ENCODE measurements at places on chromosomes 2 and 18. TPM values are rescaled to one million over a fixed set of nuclear protein-coding genes. Genes with fewer than 3 reads are reported as not detected.
A peak's percentile ranks its signal among the peaks of the same experiment; 100 is the strongest.

Gene NTSR2
- total RNA-seq: not detected

Gene POTEI
- total RNA-seq: 3.2 TPM

Gene SGO2
- 1.9 TPM for total RNA-seq

Gene CFC1
- not detected for total RNA-seq

Gene CIAO1
- total RNA-seq: 77.0 TPM

Gene PLGLB2
- total RNA-seq: 0.26 TPM

Gene TNFRSF11A
- 1.8 TPM for total RNA-seq

Gene KLHL30
- 29.0 TPM for total RNA-seq

GRCh38 chr2:20663196-20664070, 3.5 kb upstream of the GDF7 start:
- no peak for DNase-seq

DNA sequence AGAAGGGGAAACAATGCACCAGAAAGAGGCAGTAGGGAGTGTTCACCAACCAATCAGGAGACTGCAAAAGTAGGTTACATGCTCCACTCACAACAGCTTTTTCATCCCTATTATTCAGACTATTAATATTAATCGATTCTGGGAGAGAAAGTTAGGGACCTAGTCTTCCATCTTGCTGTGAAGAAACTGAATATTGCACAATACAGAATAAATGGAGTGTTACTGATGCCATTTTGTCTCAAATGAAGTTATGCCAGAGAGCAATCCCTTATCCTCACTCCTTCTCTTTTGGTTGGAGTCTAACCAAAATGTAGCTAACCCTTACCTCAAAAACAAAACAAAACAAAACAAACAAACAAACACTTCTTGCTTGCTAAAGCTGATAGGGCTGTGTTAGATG, 1120.9 kb upstream of the GYPC start:
- DNase-seq: no peak

- no peak for DNase-seq
Observed at GRCh38 chr2:58865436-58865835, 624.3 kb upstream of the FANCL start.

DNA sequence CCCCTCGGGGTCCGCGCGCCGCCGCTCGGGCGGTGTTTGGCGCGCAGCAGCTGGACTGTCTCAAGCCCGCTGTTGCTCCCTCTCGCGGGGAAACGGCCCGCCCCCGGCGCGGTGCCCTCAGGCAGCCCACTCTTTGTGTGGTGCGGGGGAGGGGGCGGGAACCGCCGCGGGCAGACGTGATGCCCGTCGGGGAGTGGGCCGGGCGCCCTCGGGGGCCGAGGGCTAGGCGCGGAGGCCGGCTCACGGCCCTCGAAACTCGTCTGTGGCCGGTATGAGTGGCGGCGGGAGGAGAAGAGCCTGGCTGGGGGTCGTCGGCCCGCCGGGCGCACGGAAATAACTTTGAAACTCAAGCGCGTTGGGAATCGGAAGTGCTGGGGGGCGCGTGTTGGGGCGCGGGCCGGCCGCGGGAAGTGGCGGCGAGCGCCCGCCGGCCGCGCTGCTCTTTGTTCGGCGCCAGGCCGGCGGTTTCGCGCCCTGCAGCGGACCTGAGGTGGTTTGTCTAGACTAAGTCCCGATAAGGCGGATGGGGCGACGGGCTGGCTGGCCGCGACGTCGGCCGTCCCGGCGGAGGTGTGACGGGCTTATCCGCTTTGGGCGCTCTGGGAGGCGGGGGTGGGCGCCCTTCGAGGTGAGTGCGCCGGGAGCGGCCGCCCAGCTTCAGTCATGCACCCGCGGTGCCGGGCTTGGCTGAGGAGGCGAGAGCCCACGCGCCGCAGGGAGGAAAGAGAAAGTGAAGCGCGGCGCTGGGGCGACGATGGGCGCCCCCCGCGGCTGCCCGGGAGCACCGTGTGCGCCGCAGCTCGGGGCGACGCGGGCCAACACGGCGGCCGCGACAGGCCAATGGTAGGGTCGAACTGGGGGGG, 679 bp downstream of the PTMA start:
- no peak for DNase-seq

DNA sequence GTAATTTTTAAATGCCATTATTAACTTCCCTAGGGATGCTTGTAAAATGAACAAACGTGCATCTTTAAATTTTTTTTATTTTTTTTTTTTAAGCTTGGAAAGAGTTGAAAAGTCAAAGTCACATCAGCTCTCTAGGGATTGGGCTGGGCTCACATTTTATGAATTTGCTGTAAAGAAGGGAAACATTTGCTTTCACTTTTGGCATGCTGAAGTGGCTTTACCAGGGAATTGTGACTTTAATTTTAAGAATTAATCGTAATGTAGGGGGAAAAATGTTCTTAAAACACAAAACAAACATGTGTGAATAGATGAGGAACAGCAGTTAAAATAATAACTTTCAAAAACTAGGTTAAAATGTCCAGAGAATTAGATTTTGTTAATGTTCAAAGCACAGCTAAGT, 123.0 kb downstream of the AGAP1 start:
- no peak for DNase-seq

DNA sequence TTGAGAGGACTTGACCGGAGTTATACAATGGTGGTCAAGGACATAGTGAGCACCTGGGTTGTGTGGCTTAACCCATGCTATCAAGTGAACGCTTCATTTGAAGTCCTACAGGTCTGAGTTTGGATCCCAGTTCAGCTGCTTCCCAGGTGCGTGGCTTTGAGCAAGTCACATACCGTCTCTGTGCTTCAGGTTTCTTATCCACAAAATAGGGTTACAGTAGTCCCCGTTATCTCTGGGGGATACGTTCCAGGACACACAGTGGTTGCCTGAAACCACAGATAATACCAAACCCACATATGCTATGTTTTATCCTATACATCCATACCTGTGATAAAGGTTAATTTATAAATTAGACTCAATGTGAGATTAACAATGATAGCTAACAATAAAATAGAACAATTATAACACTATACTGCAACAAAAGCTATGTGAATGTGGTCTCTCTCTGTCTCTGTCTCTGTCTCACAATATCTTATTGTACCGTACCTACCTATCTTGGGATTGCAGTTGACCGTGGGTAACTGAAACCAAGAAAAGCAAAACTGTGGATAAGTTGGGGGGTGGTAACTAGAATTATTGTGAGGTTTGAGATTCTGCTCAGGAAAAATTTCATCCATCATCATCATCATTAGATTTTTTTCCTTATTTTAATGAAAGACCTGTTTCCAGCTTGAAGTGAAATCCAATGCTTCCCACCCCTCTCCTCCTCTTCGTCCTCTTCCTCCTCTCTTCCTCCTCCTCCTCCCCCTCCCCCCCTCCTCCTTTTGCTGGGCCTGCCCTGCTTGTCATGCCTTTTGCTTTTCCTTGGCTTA, 22.7 kb downstream of the LBH start:
- DNase-seq: no peak

- no peak for DNase-seq
Observed at GRCh38 chr2:161964160-161964559, 109.9 kb downstream of the DPP4 start.

- no peak for DNase-seq
Observed at GRCh38 chr2:78439122-78439521, 586.4 kb upstream of the REG3G start.

GRCh38 chr2:75416420-75417342, 144.1 kb downstream of the EVA1A start:
- no peak for DNase-seq

GRCh38 chr2:37654419-37654818, 17.0 kb downstream of the CDC42EP3 start:
- DNase-seq: no peak

- DNase-seq: no peak
Observed at GRCh38 chr2:82964341-82964740, 1494.7 kb downstream of the SUCLG1 start.

GRCh38 chr2:146954544-146954943, 890.3 kb upstream of the ACVR2A start:
- DNase-seq: no peak

GRCh38 chr2:3079959-3080948, 297.4 kb downstream of the EIPR1 start:
- DNase-seq: no peak

- no peak for DNase-seq
Observed at GRCh38 chr18:3664563-3665178, 214.7 kb downstream of the TGIF1 start.

GRCh38 chr2:226993171-226993570, 157.3 kb downstream of the RHBDD1 start:
- DNase-seq: no peak

DNA sequence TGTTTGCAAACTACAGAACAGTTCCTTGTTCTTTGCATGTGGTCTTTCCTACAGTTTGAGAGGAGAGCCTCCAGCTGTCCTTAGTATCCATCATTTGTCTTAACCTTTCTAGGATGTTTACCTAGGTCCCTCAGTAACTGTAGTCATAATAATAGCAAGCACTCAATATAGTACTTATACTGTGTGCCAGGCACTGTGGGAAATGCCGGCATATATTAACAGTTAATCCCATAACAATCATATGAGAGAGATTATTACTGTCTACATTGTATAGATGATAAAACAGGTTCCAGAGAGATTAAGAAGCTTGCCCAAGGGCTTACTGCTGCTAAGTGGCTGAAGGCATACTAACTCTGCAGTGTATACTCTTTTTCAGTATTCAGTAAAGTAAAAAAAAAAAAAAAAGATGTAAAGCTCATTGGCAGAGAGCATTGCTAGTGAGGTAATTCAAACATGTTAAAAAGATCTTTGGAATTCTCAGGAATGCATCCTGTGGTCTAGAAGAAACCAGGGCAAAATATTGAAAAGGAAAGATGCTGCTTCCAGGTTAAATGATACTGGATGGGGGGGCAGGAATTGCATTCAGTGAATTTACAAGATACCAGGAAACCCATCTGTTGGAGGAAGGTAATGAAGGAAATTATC, 72.3 kb downstream of the SPTBN1 start:
- DNase-seq: no peak

GRCh38 chr18:46289931-46290330, 185.7 kb downstream of the HAUS1 start:
- DNase-seq: peak; percentile 53

- DNase-seq: peak; percentile 85
Observed at GRCh38 chr2:238286551-238286950, 1.9 kb downstream of the PER2 start.
